ENCODE measurements at places on chromosomes 6 and 20.

GRCh38 chr6:101595276-101595675 is 201.8 kb downstream of the GRIK2 start:
- no peak for DNase-seq

DNA sequence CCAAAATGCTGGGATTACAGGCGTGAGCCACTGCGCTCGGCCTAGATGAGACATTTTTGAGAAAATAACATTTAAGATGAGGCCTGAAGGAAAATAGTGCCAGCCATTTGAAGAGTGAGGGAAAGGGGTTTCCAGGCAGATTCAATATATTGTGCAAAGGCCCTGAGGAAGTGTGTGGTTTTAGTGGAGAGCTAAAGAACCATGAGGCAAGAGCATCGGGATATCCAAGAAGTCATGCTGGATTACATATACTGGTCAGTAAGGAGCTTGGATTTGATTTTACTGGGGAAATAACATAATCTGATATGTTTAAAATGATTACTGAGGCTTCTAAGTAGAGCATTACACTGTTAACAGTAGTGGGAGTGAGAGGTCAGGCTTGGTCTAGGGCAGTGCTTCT is 47.0 kb downstream of the CARMIL1 start:
- DNase-seq, result no peak

DNA sequence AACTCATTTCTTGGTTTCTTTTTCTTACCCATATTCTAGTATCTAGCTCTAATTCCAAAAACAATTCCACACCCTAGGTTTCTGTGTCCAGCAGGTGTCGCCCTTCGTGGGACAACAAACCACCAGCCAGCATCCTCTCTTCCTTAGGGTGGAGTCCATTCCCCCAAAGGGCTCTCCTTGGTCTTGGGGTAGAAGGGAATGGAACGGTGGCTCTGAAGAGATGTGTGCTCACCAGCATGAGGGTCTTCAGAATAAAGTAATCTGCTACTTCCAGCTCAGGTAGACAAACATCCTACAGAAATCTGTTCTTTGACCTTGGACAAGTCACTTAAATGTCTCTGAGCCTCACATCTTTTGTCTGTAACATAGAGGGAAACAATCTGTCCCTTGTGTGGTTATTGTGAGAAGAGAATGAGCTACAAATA is 7.2 kb downstream of the HLA-DMB start:
- DNase-seq, result peak; percentile 72

DNA sequence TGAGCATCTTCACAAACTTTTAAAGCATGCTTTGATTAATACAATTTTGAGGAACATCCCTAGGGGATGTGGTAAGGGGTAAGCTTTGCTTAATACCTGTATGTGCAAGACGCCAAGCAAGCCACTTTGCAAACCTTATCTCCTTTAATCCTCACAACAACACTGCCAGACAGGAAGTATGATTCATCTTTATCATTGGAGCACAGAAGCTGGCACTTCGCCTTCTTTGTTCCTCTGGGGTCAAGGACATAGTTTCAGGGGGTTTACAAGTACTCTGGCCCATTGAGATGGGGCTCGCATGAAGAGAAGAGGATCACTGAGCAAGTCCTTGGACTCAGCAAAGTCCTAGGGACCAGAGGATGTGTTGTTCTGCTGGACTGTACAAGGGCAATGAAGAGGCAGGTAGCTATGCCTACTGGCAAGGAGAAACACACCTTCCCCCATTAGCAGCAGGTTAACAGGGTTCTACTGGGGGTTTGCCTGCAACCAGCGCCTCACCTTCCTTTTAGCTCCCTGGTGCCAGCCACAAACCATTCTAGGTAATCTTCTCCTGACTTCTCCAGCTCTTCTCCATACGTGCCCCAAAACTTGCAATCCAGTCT is 8.8 kb downstream of the TMEM244 start:
- DNase-seq, result no peak

Data from kidney (tissue), 22 donors.